Activated T-cell treated with anti-CD3 and anti-CD28 coated beads, Interleukin-2, amount 50 U/mL, for 72 hours (primary cell): ENCODE measurements at places on chromosomes 2 and 18.
A peak's percentile ranks its signal among the peaks of the same experiment; 100 is the strongest.

- no peaks in the 10 kb centered on the region for H3K4me1 ChIP-seq
- no peak overlapping the region for H3K4me3 ChIP-seq
- no peak overlapping the region for H3K27ac ChIP-seq
These were observed 67.3 kb upstream of the ST6GAL2 start for GRCh38 chr2:106953236-106953635.

- H3K4me3 ChIP-seq, result no peak overlapping the region
- no peak for DNase-seq
- peak overlapping the region; percentile 28 for H3K27ac ChIP-seq
- H3K4me1 ChIP-seq, result peaks cover 46% of the 10 kb centered on the region
- no peaks in the 10 kb centered on the region for H3K27me3 ChIP-seq
These were observed 45.8 kb upstream of the FLACC1 start for GRCh38 chr2:201402651-201403562.

- peaks cover 16% of the 10 kb centered on the region for H3K4me1 ChIP-seq
- no peak overlapping the region for H3K4me3 ChIP-seq
- H3K27me3 ChIP-seq, result no peaks in the 10 kb centered on the region
These were observed 148.8 kb downstream of the EPHA4 start for GRCh38 chr2:221423210-221423804.

DNA sequence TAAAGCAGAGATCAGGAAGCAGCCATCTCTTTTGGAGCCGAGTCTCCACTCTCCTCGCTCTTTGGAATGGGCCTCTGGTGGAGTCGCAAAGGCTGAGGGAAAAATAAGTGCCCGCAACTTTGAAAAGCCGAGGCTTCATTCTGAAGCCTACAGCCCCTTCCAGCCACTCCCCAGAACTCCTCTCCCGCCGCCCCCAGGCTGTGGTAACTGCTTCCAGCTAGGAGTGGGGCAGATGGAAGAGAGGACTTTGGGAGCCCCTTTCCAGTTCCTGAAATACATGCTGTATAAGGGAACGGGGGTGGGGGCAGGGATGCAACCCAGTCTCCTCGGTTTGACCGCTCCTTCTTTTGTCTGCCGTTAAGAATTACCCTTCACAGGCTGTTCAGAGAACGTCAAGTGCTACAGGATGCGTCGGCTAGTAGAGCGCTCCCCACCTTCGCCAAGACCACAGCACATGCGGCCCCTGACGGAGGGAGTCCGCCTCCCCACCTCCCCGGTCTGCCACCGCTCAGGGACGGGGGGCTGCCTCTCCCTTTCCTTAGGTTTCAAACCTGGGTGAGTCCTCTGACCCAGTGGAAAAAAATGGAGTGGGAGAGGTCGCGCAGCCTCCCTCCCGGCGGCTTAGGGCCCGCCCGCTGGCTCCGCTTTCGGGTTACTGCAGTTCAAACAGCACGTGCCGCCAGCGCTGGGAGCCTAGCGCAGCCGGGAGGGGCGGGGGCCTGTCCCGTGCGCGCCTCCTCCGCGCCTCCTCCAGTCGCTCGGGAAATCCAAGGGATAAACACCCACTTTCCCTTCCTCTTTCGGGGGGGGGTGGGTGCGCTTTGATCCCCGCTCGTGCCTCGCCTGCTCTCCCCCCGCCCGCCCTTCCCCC, 4.9 kb downstream of the CYP26B1 start:
- DNase-seq, result no peak
- peaks cover 28% of the 10 kb centered on the region for H3K4me1 ChIP-seq
- no peak overlapping the region for H3K27ac ChIP-seq

- peaks cover 44% of the 10 kb centered on the region for H3K4me1 ChIP-seq
- no peak overlapping the region for H3K27ac ChIP-seq
- no peak for DNase-seq
- H3K36me3 ChIP-seq, result no peaks in the 10 kb centered on the region
- H3K27me3 ChIP-seq, result no peaks in the 10 kb centered on the region
These were observed 42.7 kb downstream of the ZNF516 start for GRCh38 chr18:76452357-76452756.

GRCh38 chr2:219298759-219299371, 10.3 kb downstream of the PTPRN start:
- H3K4me1 ChIP-seq, result peaks cover 20% of the 10 kb centered on the region
- no peaks in the 10 kb centered on the region for H3K36me3 ChIP-seq
- peaks cover 29% of the 10 kb centered on the region for H3K27me3 ChIP-seq
- peak overlapping the region; percentile 15 for H3K4me3 ChIP-seq

DNA sequence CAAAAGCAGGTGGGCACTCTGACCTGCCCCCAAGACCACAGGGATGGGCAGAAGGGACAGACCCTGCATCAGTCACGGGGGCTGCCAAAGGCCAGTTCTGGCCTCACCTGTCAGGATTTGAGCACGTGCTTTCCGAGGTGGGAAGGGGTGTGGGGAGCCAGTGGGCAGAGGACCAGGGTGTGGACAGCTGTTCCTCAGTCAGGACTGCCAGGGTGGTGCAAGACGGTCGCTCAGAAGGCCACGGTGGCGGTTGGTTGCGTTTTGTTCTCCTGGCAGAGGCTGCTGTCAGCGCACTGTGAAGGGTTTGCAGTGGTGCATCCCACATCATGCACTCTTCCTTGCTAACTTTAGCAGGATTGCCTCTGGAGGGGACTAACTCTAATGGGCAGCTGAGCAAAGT, 665.3 kb upstream of the RAB6C start:
- no peaks in the 10 kb centered on the region for H3K36me3 ChIP-seq
- no peak overlapping the region for H3K27ac ChIP-seq
- H3K4me3 ChIP-seq, result no peak overlapping the region
- no peak for DNase-seq
- no peaks in the 10 kb centered on the region for H3K4me1 ChIP-seq
- no peaks in the 10 kb centered on the region for H3K27me3 ChIP-seq

GRCh38 chr2:1731963-1732768, 12.1 kb downstream of the PXDN start:
- no peak for DNase-seq
- no peak overlapping the region for H3K4me3 ChIP-seq
- peaks cover 6% of the 10 kb centered on the region for H3K27me3 ChIP-seq
- no peak overlapping the region for H3K27ac ChIP-seq
- H3K36me3 ChIP-seq, result no peaks in the 10 kb centered on the region

GRCh38 chr2:215594766-215595165, 158.9 kb upstream of the FN1 start:
- H3K4me1 ChIP-seq, result no peaks in the 10 kb centered on the region
- no peak for DNase-seq
- H3K27me3 ChIP-seq, result no peaks in the 10 kb centered on the region
- no peak overlapping the region for H3K4me3 ChIP-seq
- no peaks in the 10 kb centered on the region for H3K36me3 ChIP-seq

- no peak overlapping the region for H3K4me3 ChIP-seq
- DNase-seq, result no peak
- H3K36me3 ChIP-seq, result no peaks in the 10 kb centered on the region
- H3K27me3 ChIP-seq, result peaks cover 29% of the 10 kb centered on the region
These were observed 63.4 kb downstream of the DCDC2C start for GRCh38 chr2:3766824-3767223.

- no peaks in the 10 kb centered on the region for H3K27me3 ChIP-seq
- no peak overlapping the region for H3K27ac ChIP-seq
- no peak for DNase-seq
- H3K36me3 ChIP-seq, result no peaks in the 10 kb centered on the region
- no peaks in the 10 kb centered on the region for H3K4me1 ChIP-seq
These were observed 150.2 kb downstream of the LRRTM1 start for GRCh38 chr2:80154231-80154915.

GRCh38 chr2:36889795-36890194, 76.5 kb downstream of the STRN start:
- no peaks in the 10 kb centered on the region for H3K27me3 ChIP-seq
- peak; percentile 8 for DNase-seq
- peaks cover 8% of the 10 kb centered on the region for H3K4me1 ChIP-seq

GRCh38 chr2:286774-287392, 1.0 kb downstream of the ALKAL2 start:
- H3K4me1 ChIP-seq, result no peaks in the 10 kb centered on the region
- no peaks in the 10 kb centered on the region for H3K36me3 ChIP-seq
- peak overlapping the region; percentile 45 for H3K4me3 ChIP-seq
- H3K27me3 ChIP-seq, result peaks cover 39% of the 10 kb centered on the region

- H3K27me3 ChIP-seq, result no peaks in the 10 kb centered on the region
- peaks cover 59% of the 10 kb centered on the region for H3K4me1 ChIP-seq
- peak overlapping the region; percentile 8 for H3K27ac ChIP-seq
- DNase-seq, result no peak
- no peak overlapping the region for H3K4me3 ChIP-seq
These were observed 15.1 kb upstream of the DARS1 start for GRCh38 chr2:136000502-136000901.

DNA sequence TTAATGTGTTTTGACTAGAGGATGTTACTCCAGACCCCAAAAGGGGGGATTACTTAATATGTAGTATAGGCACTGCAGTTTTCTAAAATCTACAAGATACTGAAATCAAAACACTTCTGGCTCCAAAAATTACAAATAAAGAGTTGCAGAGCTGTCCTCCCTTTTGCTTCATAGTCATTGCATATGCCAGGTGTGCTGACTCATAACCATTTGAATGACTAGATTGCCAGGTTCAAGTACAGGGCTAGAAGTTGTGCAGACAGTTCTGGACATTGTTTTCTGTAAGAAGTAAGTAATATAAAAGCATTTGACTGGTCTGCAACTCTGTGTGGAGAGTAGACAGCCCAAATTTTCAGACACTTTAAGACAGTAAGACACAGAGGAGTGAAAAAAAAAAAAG, 6.7 kb downstream of the CWC22 start:
- no peaks in the 10 kb centered on the region for H3K27me3 ChIP-seq
- no peak overlapping the region for H3K27ac ChIP-seq
- no peak for DNase-seq
- peaks cover 2% of the 10 kb centered on the region for H3K36me3 ChIP-seq
- no peak overlapping the region for H3K4me3 ChIP-seq

- no peak overlapping the region for H3K4me3 ChIP-seq
These were observed 68.1 kb upstream of the DAPL1 start for GRCh38 chr2:158726911-158727592.

- H3K36me3 ChIP-seq, result peaks cover 14% of the 10 kb centered on the region
- peaks cover 41% of the 10 kb centered on the region for H3K4me1 ChIP-seq
- no peak overlapping the region for H3K27ac ChIP-seq
- no peak for DNase-seq
These were observed 1.7 kb upstream of the DPP4 start for GRCh38 chr2:162075689-162076132.

- H3K4me1 ChIP-seq, result peaks cover 4% of the 10 kb centered on the region
- no peak overlapping the region for H3K4me3 ChIP-seq
- H3K27me3 ChIP-seq, result peaks cover 11% of the 10 kb centered on the region
- H3K36me3 ChIP-seq, result no peaks in the 10 kb centered on the region
These were observed 82.0 kb upstream of the SLC66A3 start for GRCh38 chr2:11073251-11073650.

GRCh38 chr2:237057893-237058300, 27.8 kb upstream of the COPS8 start:
- H3K36me3 ChIP-seq, result no peaks in the 10 kb centered on the region
- DNase-seq, result no peak
- no peak overlapping the region for H3K27ac ChIP-seq
- H3K4me1 ChIP-seq, result peaks cover 14% of the 10 kb centered on the region
- H3K4me3 ChIP-seq, result no peak overlapping the region

GRCh38 chr2:150007815-150008430, 420.3 kb upstream of the MMADHC start:
- H3K27me3 ChIP-seq, result no peaks in the 10 kb centered on the region
- no peaks in the 10 kb centered on the region for H3K36me3 ChIP-seq
- H3K27ac ChIP-seq, result no peak overlapping the region
- DNase-seq, result no peak

- H3K27me3 ChIP-seq, result no peaks in the 10 kb centered on the region
- no peak for DNase-seq
- H3K4me1 ChIP-seq, result no peaks in the 10 kb centered on the region
- H3K27ac ChIP-seq, result no peak overlapping the region
- no peaks in the 10 kb centered on the region for H3K36me3 ChIP-seq
These were observed 315.8 kb upstream of the KYNU start for GRCh38 chr2:142561656-142562055.

- H3K27me3 ChIP-seq, result peaks cover 13% of the 10 kb centered on the region
- no peaks in the 10 kb centered on the region for H3K36me3 ChIP-seq
- DNase-seq, result no peak
- no peaks in the 10 kb centered on the region for H3K4me1 ChIP-seq
These were observed 51.1 kb upstream of the FN1 start for GRCh38 chr2:215487002-215487372.

DNA sequence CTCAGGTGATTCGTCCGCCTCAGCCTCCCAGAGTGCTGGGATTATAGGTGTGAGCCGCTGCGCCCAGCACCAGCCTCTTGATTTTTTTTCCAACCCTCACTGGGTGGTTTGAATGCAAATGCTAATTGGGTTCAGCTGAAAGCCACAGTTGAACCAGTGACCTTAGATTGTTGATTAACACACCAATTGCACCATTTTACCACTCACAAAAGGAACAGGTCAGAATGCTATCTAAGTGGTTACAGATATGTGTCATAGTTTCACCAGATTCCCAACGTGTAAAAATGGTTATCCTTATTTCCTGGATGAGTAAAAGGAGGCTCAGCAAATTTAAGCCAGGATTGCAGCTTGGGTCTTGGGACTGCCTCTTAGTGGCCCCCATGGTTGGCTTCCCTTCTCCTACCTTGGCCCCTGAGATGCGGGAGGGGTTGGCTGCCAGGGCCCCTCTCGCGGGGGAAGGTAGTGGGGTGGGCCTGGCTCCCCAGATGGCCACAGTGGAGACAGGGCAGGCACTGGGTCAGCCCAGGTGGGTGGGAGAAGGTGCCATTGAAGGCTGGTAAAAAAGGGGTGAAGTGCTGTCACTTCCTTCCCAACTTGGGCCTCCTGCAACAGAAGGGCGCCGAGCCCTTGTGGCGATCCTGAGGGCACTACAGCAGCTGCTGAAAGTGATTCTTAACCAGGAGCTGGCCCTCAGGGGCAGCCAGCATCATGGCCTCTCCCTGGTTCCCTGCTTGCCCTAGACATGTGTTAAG, 164.9 kb upstream of the HAAO start:
- H3K4me1 ChIP-seq, result peaks cover 10% of the 10 kb centered on the region
- no peak overlapping the region for H3K4me3 ChIP-seq
- no peak overlapping the region for H3K27ac ChIP-seq
- no peaks in the 10 kb centered on the region for H3K36me3 ChIP-seq
- DNase-seq, result no peak

GRCh38 chr2:110873597-110874452, 141.5 kb downstream of the ACOXL start:
- no peak for DNase-seq
- no peak overlapping the region for H3K27ac ChIP-seq
- H3K36me3 ChIP-seq, result peaks cover 9% of the 10 kb centered on the region

- no peak overlapping the region for H3K27ac ChIP-seq
- H3K4me3 ChIP-seq, result no peak overlapping the region
- peaks cover 5% of the 10 kb centered on the region for H3K4me1 ChIP-seq
- no peaks in the 10 kb centered on the region for H3K27me3 ChIP-seq
- no peak for DNase-seq
These were observed 15.7 kb downstream of the CNDP2 start for GRCh38 chr18:74511823-74512222.

GRCh38 chr2:223102040-223102400, 50.0 kb downstream of the KCNE4 start:
- H3K4me1 ChIP-seq, result no peaks in the 10 kb centered on the region
- DNase-seq, result no peak
- no peaks in the 10 kb centered on the region for H3K36me3 ChIP-seq
- H3K4me3 ChIP-seq, result no peak overlapping the region

GRCh38 chr18:69998523-69998987, 50.9 kb upstream of the CD226 start:
- H3K36me3 ChIP-seq, result peaks cover 27% of the 10 kb centered on the region
- H3K4me3 ChIP-seq, result no peak overlapping the region
- H3K27ac ChIP-seq, result no peak overlapping the region
- H3K27me3 ChIP-seq, result no peaks in the 10 kb centered on the region
